ENCODE measurements at places on chromosomes 5 and 9.

GRCh38 chr9:114164191-114164794 is 9.0 kb downstream of the COL27A1 start:
- DNase-seq: no peak

DNA sequence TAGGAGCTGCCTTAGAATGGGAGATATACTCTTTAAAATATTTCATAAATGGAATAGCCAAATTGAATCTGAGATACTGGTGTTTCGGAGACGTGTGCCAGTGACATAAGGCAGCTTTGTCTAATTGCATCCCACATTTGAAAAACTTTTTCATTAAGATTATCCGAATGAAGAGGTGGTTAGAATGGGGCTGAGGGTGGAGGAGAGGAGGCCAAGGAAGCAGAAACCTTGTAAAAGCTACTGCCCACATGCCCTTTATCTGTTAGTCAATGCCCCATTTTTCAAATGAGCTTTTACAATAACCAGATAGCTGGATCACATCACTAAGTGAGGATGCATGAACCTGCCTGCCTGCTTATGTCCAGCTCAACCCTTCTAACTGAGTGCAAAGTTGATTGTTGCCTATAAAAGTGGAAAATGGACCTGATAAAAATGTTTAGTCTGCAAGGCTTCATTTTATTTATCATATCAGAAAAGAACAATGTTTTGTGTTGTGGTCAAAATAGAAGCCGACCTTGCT is 34.8 kb downstream of the SNX24 start:
- no peak for DNase-seq

DNA sequence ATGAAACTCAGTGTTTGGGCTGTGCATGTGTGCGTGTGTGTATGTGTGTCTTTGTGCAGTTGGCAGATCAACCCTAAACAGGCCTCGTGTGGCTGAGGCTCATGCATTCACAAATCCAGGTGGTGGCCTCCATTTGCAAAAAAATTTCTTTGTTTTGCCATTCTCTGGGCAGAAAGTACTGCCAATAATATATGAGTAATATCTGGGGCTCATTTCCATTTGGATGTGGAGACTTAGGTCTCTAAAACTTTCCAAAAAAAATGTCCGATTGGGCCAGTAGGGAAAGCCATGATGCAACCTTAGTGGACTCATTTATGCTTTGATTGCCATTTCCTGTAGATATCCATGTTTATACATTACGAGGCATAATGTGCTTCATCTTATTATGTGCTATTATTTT is 77.9 kb upstream of the RPS23 start:
- no peak for DNase-seq

DNA sequence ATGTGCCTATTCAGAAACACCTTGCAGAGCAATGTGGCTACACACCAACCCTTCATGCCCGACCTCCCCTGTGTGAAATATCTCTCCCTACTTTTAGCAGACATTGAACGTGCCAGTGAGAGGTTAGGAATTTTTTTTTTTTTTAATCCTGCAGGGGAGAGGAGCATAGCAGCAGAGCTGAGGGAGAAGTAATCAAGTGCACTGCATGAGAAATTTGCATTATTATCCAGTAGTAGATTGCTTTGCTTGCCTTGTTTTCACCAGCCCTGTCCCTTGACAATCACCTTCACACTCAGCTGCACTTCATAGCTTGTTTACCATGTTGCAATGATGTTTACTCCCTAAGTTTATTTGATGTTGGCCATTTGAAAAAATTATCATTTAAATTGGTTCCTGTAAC is 489.6 kb upstream of the ZNF608 start:
- DNase-seq: no peak

DNA sequence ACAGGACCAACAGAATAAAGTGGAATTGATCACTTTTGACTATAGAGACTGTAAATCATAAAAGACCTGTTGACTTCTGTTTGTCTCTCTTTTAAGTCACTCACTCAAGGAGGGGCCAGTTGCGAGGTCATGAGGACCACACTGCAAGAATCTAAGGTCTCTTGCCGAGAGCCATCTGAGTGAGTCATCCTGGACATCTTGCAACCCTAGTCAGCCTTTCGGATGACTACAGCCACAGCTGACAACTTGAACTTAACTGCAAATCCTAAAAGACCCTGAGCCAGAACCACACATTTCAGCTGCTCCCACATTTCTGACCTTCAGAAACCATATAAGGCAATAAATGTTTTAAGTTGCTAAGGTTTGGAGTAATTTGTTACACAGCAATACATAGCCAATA is 129.7 kb upstream of the RAD23B start:
- no peak for DNase-seq

DNA sequence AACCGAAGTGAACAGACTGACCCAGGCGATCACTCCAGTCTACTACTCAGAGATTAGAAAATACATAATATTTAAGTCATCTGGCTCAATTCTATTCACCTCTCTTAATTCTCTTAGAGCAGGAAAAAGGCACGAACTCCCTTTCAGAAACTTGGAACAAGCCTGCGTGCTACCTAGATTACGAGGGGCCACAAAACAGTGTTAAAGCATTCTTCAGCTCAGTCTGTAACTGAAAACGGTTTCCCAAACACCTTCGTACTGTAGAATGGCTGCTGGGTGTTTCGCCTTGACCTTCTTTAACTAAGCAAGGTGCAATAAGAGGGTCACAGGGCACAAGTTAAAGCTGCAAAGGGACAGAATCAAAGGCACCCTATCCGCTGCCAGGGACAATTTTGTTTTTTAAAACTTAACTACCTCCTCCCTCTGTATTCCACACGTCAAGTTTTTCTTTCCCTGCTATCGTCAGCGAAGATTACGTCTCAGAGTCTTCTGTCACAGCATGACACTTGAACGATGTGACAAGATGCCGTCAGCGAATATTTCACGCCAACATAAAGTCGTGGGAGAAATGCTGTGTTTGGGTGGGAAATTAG is 687 bp downstream of the LYSMD3 start:
- DNase-seq: no peak

DNA sequence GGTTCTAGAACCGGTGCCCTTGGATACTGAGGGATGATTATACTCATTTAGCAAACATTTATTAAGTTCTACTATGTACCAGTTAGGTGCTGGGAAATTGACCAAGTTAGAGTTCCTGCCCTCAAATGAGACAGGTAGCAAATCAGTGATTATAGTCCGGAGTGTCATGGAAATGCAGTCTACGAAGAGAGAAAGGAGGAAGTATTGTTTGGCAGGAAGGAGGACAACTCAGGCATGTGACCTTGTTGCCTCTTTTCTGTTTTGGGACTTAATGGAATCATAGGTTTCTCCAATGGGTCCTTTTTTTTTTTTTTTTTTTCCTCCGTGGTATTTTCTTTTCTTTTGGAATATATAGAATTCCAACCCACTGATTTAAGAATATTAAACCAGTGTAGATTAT is 28.0 kb downstream of the OSTF1 start:
- no peak for DNase-seq

- no peak for DNase-seq
Observed at GRCh38 chr9:7177383-7177782, 419.6 kb downstream of the KDM4C start.

GRCh38 chr9:19156026-19156474 is 28.8 kb upstream of the PLIN2 start:
- no peak for DNase-seq

DNA sequence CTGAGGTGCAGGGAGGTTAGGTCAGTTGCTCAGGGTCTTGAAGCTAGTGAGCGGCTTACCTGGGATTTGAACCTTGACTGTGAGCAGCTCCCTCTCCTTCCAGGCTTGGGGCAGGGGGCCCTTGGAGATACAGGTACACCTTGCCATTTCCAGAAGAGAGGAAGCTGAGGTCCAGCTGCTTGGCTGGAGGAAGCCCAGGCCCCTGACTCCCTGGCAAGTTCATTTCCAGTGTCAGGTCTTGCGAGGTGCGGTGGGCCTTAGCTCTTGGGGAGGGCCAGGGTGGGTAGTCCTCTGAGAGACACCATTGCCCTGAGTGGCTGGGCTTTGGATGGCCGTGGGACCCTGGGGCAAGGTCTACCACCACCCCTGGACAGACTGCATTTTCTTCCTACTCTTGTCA is 9.3 kb downstream of the PPARGC1B start:
- no peak for DNase-seq

- no peak for DNase-seq
Observed at GRCh38 chr5:139387611-139388197, 2.0 kb downstream of the MZB1 start.

DNA sequence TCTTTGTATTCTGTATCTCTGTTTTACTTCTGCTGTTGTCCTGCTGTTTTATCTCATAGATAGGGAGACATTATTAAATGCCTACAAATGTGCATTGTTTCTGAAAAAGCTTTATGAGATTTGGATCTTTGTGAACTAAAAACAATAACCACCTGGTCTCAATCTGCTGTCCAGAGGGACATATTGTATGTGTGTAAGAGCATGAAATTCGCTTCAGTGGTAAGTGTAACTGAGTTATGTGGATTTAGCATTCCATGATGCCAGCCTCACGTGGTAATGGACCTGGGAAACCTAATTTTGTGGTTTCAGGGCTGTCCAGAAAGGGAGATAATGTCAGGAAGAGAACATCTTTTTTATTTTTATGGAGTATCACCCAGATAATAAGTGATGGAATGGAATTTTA is 119.3 kb downstream of the GDNF start:
- no peak for DNase-seq

DNA sequence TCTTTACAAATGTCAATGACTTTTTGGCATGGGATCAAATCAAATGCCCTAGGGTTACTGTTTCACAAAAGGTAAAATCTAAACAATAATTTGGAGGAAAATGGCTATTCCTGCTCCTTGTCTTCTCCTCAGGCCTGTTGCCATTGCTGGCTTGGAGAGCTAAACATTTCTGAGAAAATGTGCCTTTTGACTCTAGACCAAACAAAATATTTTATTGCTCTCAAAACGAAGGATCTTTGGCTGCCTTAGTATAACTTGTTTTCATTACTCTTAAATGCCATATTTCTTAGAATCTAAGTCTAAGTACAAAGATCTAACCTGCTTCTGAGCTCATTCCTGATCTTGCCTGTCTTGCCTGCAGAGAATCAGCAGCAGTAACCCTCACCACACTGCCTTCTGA is 116.6 kb downstream of the MUSK start:
- no peak for DNase-seq

DNA sequence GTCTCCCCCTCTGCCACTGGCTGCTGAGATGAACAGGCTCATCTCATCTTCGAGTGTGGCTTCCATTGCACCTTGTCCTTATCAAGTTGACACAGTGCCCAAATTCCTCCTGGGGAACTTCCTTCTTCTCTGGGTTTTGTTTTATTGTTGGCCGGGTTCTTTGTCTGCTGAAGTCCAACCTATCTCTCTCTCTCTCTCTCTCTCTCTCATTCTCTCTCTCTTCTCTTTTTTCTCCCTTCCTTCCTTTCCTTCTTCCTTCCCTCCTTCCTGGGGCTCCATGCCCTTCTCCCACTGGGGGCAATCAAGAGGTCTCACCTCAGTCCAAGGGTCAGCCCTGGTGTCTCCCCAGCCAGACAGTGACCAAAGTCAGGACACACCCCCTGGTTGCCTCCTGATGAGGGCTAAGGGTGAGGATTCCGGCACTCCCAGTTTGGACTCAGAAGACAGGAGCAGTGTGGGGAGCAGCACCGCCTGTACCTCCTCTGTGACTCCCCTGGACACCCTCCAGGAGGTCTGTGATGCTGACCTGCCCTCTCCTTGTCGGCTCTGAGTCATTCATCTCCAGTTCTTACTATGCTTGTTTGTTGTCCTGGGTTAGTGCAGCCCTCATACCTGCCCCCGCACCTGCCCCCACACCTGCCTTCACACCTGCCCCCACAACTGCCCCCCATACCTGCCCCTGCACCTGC is 30.7 kb downstream of the KCNT1 start:
- no peak for DNase-seq

DNA sequence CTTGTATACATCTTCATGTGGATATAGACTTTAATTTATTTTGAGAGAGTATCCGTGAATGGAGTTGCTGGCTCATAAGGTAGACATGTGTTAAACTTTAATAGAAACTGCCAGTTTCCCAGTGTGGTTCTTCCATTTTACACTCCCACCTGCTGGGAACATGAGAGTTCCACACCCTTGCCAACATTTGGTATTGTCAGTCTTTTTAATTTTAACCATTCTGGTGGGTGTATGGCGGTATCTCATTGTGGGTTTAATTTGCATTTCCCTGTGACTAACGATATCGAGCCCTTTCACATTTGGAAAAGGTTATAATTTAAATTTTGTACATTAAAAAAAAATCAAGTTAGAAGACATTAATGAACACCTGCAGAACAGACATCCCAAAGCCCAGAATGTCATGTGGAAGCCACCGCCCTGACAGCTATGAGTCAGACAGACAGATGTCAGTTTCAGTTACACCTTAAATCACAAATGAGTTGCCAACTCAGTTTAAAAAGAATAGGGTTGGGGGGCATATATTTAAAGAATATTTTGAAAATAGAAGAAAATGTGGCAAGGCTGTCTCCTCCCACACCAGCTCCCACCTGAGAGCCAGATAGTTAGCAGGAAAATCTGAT is 36.9 kb downstream of the ANKRD33B start:
- DNase-seq: no peak

- DNase-seq: no peak
Observed at GRCh38 chr5:171093598-171093997, 215.4 kb upstream of the TLX3 start.

DNA sequence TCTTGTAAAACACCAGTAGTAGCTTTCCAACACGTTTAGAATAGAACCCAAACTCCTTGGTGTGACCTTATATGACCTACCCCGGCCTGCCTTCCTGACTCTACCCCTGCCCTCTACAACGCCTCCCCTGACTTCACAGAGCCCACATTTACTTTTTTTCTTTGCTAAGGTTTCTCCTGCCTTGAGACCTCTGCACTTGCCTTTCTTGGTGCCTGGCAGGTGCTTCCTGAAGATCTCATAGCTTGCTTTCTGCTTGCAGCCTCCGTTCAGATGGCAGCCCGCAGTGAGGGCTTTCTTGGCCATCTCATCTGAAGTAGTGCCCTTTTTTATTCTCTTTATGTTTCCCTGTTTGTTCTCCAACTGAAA is 24.3 kb downstream of the NUP214 start:
- DNase-seq: no peak

All from stimulated activated CD4-positive, alpha-beta T cell treated with anti-CD3 and anti-CD28 coated beads, Interleukin-1b, Interleukin-23, amount 100 ng/mL, for 1 hour (primary cell).